ENCODE measurements at places on chromosomes 12 and 14.
A peak's percentile ranks its signal among the peaks of the same experiment; 100 is the strongest.

GRCh38 chr12:67804168-67804567 lies 155.6 kb downstream of the DYRK2 start:
- DNase-seq: no peak

GRCh38 chr12:65534238-65534841 lies 255.9 kb downstream of the MSRB3 start:
- peak; percentile 14 for DNase-seq

DNA sequence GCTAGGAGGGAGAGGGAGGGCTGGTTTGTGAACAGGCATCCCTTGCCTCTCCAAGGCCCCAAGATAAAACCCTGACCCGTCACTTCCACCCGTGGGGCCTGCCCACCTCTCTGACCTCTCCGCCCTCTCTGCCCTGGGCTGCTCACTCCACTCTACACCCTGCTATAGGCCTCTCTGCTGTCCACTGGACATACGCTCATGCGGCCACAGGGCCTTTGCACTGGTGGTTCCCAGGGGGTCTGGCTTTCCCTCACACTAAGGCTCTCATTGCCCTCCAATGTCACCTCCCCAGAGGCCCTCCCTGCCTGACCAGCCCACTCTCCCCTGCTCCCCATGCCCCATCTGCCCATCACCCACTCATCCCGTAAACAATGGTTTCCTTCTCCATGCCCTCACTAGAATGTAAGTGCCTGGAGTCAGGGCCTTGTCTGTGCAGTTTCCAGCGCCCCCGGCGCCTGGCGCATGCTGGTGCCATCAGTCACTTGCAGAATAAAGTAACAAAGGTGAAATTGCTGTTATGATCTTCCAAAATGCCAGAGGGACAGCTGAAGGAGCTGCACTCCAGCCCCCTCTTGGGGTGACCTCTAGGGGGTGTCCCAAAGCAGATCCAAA lies 73.6 kb downstream of the RFLNA start:
- DNase-seq: no peak

- DNase-seq: no peak
Measured at GRCh38 chr12:118520214-118521035, 144.1 kb downstream of the SUDS3 start.

DNA sequence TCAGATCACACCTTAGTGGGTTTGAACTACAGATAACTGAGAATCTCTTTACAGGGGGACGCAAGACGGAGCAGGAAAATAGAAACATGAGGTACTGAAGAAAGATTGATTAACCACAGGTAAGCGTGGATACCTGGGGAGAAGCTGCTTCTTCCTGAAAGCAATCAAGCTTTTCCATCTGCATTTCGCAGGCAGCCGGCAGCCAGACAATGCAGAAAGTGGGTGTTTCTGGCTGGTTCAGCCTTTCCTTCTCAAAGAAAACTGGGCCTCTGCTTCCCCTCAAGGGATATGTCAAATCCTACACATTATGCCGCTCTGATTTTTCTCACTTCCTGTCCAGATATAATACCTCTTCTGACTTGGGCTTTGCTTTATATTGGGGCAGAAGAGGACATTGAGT lies 39.1 kb upstream of the PPFIA2 start:
- DNase-seq: no peak

DNA sequence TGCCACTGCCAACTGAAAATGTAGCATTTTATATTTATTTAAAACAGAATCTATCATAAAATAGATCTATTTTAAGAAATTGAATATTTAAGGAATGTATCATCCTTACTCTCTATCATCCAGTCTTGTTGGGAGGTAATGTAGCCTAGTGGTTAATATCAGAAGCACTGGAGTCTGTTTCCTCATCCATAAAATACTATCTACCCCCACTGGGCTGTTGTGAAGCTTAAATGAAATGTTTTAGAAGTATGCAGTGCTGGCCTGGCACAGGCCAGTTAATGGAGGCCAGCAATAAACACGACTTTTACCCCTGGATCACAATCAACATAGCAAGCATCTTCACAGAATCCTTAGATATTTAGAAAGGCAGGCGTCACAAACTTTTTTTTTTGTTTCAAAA lies 188.0 kb downstream of the CAND1 start:
- no peak for DNase-seq

GRCh38 chr14:92986254-92987147 lies 63.6 kb downstream of the CHGA start:
- DNase-seq: no peak

GRCh38 chr14:81009346-81009745 lies 53.9 kb downstream of the TSHR start:
- DNase-seq: no peak

DNA sequence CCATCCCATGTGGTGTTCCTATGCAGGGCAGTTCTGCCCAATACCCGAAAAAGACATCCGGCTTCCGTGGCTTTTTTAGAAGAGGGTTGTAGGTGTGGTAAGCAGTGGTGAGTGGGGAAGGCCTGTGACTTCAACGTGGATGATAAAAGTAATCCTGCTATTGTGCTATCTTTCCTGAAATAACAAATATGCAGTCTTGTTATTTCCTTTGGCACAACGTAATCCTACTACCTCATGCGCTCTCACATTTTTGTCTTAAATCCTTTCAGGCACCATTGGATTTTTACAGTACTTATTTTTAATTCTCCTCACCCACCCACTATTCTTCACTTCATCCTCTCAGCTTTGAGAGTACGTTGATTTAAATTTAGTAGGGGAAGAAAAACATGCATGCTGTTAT lies 96.8 kb downstream of the IPO8 start:
- DNase-seq: no peak

DNA sequence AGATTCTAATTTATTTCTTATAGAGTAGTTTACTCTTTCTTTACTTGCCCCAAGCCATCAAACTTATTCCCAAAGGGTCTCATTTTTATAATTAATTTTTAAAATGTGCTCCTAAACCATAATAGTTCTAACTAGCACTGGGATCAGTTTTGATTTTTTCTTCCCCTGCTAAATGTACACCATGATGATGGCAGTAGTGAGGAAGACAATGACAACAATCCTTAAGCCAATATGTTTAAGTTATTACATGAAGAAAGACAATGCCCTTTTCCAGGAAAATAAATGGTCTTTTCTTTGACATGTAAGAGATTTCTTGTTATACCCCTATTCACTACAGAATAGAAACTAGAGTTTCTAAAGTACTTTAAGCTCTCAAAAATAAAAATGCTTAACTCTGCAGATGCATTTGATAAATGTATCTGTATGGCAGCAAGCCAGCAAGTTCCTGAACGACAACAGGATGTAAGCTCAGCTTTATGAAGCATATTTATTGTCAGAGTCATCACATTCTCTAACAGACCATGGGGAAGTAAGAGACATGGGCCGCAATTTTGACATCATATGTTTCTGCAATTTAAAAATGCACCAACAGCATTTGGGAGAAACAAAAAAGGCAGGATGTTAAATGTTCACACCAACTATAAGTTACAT lies 36.0 kb upstream of the SNX6 start:
- DNase-seq: peak; percentile 32

DNA sequence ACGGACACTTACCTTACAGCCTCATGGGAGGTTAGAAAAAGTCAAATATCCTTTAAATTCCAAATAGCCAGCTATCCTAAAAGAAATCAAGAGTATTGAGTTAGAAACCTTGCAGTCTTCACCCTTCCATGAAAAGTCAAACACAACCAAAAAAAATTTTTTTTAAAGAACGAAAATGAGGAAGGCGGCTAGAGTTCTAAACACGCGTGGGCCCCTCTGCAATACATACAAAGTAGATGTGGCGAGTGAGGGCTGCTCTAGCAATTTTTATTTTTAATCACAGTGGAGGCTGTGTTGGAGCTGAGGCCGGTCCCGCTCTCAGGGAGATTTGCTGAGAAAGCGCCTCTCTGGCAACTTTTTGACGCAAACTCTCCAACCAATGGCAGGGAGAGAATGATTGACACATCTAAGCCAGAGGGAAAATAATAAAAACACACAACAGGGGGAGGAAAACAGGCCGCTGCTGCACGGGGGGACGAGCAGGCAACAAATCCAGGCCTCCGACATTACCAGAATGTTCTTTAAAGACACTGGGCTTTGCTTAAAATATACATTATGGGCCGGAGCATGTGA lies at the start of gene OTX2:
Gene OTX2, minus strand, starts transcription at position 333 of the 573 bp plus-strand sequence. CDS start 5,023 bp downstream, outside the sequence.
- DNase-seq: no peak

GRCh38 chr14:23828616-23829015 lies 125.0 kb upstream of the DHRS4 start:
- peak; percentile 70 for DNase-seq

DNA sequence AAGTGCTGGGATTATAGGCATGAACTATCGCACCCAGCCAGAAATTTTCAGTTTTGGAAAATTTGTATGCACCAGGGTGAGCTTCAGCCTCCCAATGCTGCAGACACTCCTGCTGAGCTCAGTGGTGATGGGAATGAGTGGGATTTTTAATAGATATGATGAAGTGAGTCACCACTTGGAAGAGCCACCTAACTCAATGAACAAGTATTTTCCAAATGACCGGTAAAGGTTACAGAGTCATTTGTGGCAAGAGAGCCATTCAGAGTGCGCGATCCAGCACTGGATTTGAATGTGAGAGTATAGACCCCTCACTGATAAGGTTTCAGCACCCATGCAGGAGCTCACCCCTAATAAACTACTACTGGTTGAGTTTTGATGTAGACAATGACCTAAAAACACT lies 100.7 kb downstream of the PPP2R5C start:
- no peak for DNase-seq

GRCh38 chr14:63513756-63514155 lies 29.4 kb downstream of the PPP2R5E start:
- no peak for DNase-seq

Data from KBM-7 (cell line).